Pancreas (tissue), 10 donors: ENCODE measurements at places on chromosomes 6 and 20. TPM values are rescaled to one million over a fixed set of nuclear protein-coding genes. Genes with fewer than 3 reads are reported as not detected.

DNA sequence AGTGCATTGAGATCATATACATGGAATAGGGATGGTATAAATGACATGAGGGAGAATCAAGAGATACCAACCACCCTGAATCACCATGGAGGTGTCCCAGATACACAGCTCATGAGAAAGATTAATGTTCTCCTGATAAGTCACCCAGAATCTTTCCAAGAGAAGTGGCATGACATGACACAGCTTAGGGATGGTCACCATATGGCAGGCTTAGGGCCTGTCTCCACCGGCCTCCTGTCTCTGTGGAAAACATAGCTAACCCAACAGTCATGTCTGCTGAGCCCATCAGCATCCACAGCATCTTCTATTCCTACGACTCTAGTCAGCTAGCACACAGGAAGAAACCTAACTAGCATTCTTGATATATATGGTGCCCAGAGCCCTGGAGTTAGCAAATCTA lies 133.3 kb downstream of the IPCEF1 start:
- no peak for DNase-seq

- peak; percentile 90 for DNase-seq
Observed at GRCh38 chr6:166342349-166343149, at the start of gene SFT2D1. Gene SFT2D1 (minus strand): TSS chr6:166342545. CDS start chr6:166342481, 64 bp downstream.

GRCh38 chr6:17193106-17193775 lies 87.9 kb upstream of the RBM24 start:
- DNase-seq = no peak

- no peak for DNase-seq
Observed at GRCh38 chr6:123715006-123715863, 78.5 kb upstream of the TRDN start.

DNA sequence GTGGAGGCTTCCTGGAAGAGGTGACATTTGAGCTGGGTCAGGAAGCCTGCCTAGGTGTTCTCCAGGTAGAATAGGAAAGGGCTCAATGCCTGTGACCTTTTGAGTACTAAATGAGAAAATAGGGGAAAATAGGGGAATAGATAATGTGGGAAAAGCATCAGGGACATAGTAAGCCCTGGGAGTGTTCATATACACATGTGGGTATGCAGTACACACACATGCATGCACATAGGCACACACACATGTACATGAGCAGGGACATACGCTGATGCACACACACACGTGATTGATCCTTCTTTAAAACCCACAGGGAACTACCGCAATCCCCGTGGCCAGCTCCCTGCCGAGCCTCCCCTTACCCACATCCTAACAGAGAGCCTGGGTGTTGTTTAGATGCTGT lies 351.7 kb downstream of the CDH4 start:
- no peak for DNase-seq

DNA sequence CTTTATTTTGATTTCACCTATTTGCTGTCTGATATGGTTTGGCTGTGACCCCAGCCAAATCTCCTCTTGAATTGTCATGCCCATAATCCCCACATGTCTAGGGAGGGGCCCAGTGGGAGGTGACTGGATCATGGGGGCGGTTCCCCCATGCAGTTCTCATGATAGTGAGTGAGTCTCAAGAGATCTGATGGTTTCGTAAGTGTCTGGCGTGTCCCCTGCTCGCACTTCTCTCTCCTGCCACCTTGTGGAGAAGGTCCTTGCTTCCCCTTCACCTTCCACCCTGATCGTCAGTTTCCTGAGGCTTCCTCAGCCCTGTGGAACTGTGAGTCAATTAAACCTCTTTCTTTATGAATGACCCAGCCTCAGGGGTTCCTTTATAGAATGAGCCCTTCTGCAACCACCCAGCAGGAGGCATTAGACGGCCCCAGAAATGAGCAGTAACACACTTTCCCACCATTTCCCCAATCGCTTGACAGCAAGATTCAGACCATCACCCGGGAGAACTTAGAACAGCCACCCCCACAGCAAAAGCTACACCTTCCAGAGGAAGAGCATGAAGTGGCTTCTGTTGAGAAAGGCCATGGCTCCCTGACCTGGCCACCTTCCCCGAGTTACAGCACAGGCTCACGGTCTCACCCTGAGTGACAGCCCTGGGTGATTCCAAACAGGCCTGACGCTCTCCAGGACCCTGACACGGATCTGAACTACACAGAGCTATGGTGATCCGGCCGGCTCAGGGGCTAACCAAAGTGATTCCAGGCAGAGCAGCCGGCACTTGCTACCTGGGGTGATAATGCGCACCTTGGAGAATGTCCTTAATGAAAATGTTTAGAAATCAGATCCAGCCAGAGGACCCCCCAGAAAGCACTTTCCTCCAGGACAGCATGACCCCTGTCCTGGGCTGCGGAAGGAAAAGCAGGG lies 131.2 kb upstream of the CDH4 start:
- DNase-seq = no peak

DNA sequence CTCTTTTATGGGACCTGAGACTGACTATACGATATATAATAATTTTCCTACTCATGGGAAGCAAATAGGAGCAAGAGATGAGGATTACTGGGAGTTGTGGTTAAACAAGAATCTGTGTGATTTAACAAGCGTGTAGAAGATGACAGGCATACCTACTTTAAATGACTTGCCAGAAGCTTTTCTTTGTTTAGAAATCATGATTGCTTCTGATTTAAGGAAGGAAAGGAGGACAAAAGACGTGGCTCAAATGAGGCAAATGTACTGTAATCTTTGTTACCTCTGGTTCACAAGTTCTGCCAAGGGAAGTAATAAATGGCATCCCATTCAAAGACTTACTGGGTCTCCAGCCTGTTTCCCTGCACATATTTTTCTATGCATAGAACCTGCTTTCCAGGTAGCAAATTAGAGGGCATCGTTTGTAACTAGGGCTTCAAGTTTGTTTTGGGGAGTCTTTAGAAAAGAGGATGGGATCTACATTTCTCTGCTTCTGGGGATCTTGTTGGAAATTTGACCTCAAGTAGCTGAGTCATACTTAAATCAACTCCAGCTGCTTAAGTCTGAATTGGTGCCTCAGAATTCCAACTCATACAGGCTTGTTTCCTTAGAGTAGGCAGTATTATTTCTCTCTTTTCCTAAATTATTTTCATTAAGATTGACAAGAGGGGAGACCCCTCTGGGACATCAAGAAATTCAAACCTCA lies 2.9 kb upstream of the TRMT11 start:
- DNase-seq = no peak

DNA sequence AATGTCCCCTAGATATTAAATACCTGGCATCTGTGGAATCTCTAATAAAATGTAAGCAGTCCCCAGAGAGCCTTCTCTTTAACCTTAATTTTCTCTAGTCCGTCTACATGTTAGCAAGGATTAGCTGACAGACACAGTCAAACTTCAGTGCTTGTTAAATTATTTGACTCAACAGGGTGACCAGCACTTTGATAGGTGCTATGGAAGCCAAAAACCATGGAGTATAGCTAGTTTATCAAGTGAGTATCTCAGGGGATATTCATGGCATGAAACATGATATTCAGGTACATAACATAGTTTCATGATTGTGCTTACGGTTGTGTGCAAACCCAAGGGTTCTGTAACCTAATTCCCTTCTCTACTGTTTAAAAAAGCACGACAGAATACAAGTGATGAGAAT lies 3.9 kb downstream of the RHAG start:
- DNase-seq = no peak

Gene ADAT2
- total RNA-seq = 2.6 TPM

Gene NR2E1
- total RNA-seq = not detected

Gene CD93
- total RNA-seq = 17.2 TPM

Gene GJA1
- 4.9 TPM for total RNA-seq

Gene SASH1
- total RNA-seq = 15.3 TPM

Gene HLA-DRB1
- 34.4 TPM for total RNA-seq

Gene FERMT1
- 2.0 TPM for total RNA-seq
